Memory B cell (primary cell): ENCODE measurements at places on chromosomes 7 and 10.

- peaks cover 9% of the 10 kb centered on the region for H3K27me3 ChIP-seq
- no peak within 1 kb of the TSS for H3K27ac ChIP-seq
- DNase-seq: peak; percentile 6
- H3K36me3 ChIP-seq: no peaks in the 10 kb centered on the region
Observed at GRCh38 chr7:101362334-101363195, at the start of gene COL26A1. TSS of gene COL26A1 (plus strand) at chr7:101362875. CDS start at chr7:101363033, 158 bp downstream.

DNA sequence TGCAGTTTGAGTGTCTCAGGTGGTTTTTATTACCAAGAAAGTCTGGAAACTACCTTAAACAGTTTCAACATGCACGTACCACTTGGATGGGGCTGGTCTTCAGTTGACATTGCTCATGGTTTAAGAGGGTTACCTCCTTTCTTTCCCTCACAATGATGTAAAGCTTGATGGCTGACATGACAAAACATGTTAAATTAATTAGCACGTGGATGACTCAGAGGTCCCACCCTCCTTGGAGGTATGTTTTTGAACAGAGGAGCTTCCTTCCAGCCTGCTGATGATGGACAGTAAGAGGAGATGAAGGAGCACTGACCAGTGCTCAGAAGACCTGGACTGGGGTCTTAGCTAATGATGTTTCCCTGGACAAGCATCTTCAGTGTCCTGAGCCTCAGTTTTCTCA lies 322.3 kb upstream of the PODXL start:
- H3K27ac ChIP-seq: no peak overlapping the region
- H3K36me3 ChIP-seq: no peaks in the 10 kb centered on the region
- peaks cover 2% of the 10 kb centered on the region for H3K27me3 ChIP-seq

- no peaks in the 10 kb centered on the region for H3K27me3 ChIP-seq
- no peak overlapping the region for H3K4me3 ChIP-seq
Observed at GRCh38 chr10:6176691-6177231, 26.0 kb upstream of the PFKFB3 start.

- peaks cover 6% of the 10 kb centered on the region for H3K4me1 ChIP-seq
- H3K36me3 ChIP-seq: peaks cover 3% of the 10 kb centered on the region
- H3K4me3 ChIP-seq: no peak overlapping the region
- DNase-seq: no peak
- no peak overlapping the region for H3K27ac ChIP-seq
Observed at GRCh38 chr10:416091-416515, 273.4 kb downstream of the DIP2C start.

DNA sequence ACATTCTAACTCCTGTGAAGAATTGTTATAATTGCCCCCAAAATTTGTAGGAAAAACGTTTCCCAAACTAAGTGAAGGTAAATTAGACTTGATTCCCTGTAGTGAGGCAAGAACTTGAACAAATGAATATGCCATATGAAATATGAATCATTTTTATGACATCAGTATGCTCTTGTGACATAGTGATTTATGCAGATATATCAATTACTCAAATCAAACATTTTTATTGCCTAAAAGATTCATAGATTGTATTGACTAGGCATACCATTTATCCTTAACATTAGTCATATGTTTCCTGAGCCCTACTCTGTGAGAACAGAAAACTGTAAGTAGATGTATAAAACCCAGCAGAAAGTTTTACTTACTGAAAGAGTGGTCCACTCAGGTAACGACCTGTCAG lies 245.6 kb downstream of the MALRD1 start:
- DNase-seq: no peak
- H3K27me3 ChIP-seq: no peaks in the 10 kb centered on the region
- H3K4me1 ChIP-seq: no peaks in the 10 kb centered on the region
- H3K27ac ChIP-seq: no peak overlapping the region
- H3K36me3 ChIP-seq: no peaks in the 10 kb centered on the region
- no peak overlapping the region for H3K4me3 ChIP-seq

- no peaks in the 10 kb centered on the region for H3K27me3 ChIP-seq
- peaks cover 18% of the 10 kb centered on the region for H3K36me3 ChIP-seq
- DNase-seq: no peak
Observed at GRCh38 chr7:77867537-77867865, 68.9 kb downstream of the PHTF2 start.

DNA sequence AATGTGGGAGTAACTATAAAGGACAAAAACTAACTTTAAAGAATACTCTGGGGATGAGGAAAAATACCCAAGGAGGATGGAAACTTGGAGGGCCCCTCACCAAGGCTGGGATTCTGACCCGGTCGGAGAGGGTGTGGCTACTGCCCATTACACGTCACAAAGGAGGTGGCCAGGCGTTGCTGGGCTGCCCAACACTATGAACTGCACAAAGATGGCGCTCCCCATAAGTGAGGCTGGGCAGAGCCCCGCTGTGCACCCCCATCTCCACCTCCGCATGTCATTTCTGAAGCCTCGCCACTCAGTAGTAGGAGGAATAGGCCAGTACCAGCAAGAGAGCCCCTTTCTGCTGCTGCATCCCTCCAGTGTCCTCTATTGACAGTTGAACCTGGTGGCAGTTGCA lies 290.1 kb upstream of the ZNF32 start:
- no peak overlapping the region for H3K4me3 ChIP-seq
- peaks cover 5% of the 10 kb centered on the region for H3K4me1 ChIP-seq
- peaks cover 12% of the 10 kb centered on the region for H3K27me3 ChIP-seq
- H3K36me3 ChIP-seq: no peaks in the 10 kb centered on the region
- no peak for DNase-seq

GRCh38 chr10:32047881-32048280 lies 8.3 kb downstream of the KIF5B start:
- no peak for DNase-seq
- no peaks in the 10 kb centered on the region for H3K27me3 ChIP-seq
- no peak overlapping the region for H3K4me3 ChIP-seq

GRCh38 chr7:4755045-4755444 lies 20.4 kb upstream of the AP5Z1 start:
- no peak overlapping the region for H3K27ac ChIP-seq
- peaks cover 2% of the 10 kb centered on the region for H3K4me1 ChIP-seq
- no peak for DNase-seq
- peaks cover 9% of the 10 kb centered on the region for H3K36me3 ChIP-seq
- H3K27me3 ChIP-seq: no peaks in the 10 kb centered on the region

- no peak for DNase-seq
- no peak overlapping the region for H3K4me3 ChIP-seq
Observed at GRCh38 chr7:24827027-24827426, 69.8 kb upstream of the GSDME start.

DNA sequence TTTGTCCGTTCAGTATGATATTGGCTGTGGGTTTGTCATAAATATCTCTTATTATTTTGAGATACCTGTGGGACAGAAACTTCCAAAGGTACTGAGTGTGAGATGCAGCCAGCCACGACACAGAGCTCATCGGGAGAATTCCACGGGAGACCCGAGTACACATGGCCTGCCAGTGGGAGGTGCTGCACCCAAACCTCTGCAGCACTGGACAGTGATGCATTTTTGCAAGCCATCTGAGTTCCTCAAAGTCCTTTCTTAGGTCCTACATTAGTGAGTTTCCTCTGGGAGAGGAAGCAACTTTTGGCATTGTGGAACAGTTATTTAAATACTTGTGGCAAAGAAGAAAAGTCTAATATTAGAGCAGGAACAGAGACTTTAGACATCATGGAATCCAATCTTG lies 77.5 kb downstream of the ARID5B start:
- peak overlapping the region; percentile 95 for H3K27ac ChIP-seq
- H3K4me1 ChIP-seq: peaks cover 49% of the 10 kb centered on the region
- peak overlapping the region; percentile 49 for H3K4me3 ChIP-seq
- no peak for DNase-seq
- H3K27me3 ChIP-seq: no peaks in the 10 kb centered on the region
- peaks cover 33% of the 10 kb centered on the region for H3K36me3 ChIP-seq
